ENCODE measurements at places on chromosomes 7 and 10. TPM values are rescaled to one million over a fixed set of nuclear protein-coding genes. Genes with fewer than 3 reads are reported as not detected.
A peak's percentile ranks its signal among the peaks of the same experiment; 100 is the strongest.

ACTR3C gene
- 6.4 TPM for total RNA-seq

LAMB1 gene
- total RNA-seq = 144 TPM

CDC14C gene
- total RNA-seq = not detected

CYP2C9 gene
- 4.2 TPM for total RNA-seq

AP1S1 gene
- 33.0 TPM for total RNA-seq

PAPSS2 gene
- 20.4 TPM for total RNA-seq

DNA sequence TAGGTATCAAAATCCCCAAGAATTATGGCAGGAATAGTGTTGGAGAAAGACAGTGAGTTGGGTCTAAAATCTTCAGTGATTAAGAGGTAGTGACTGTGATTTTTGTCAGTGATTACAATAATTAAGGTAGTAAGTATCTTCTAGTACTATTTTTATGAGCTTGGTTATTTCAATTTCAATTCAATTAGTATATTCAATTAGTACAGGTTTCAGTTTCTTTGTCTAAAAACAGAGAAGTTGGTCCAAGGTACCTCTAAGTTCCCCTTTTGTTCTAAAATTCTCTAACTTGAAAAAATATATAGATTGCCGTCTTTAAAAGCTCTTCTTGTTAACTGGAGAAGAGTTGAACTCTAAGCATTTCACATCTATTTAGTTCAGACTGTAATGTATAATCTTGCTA lies 82.9 kb downstream of the OTUD1 start:
- H3K27me3 ChIP-seq = no peaks in the 10 kb centered on the region
- no peak overlapping the region for H3K4me3 ChIP-seq
- no peak overlapping the region for H3K27ac ChIP-seq
- no peaks in the 10 kb centered on the region for H3K4me1 ChIP-seq
- no peaks in the 10 kb centered on the region for H3K36me3 ChIP-seq

DNA sequence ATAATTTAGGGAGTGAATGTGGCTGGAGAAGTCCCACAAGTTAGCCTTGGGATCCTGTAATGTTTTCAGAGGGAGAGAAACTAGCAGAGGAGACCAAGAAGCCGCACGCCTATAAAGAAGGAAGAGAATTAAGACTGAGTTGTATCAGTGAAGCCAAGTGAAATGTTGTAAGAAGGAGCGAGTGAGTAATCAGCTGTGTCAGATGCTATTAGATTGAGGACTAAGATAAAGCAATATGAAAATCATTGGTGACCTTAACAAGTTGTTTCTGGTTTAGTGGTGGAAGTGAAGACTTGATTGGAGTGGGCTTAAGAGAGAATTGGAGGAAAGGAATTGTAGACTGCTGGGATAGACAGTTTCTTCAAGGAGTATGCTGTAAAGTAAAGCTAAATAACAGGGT lies 8.8 kb downstream of the CCSER2 start:
- no peak overlapping the region for H3K4me3 ChIP-seq
- DNase-seq = no peak
- H3K27me3 ChIP-seq = no peaks in the 10 kb centered on the region
- no peaks in the 10 kb centered on the region for H3K36me3 ChIP-seq
- peaks cover 37% of the 10 kb centered on the region for H3K4me1 ChIP-seq

DNA sequence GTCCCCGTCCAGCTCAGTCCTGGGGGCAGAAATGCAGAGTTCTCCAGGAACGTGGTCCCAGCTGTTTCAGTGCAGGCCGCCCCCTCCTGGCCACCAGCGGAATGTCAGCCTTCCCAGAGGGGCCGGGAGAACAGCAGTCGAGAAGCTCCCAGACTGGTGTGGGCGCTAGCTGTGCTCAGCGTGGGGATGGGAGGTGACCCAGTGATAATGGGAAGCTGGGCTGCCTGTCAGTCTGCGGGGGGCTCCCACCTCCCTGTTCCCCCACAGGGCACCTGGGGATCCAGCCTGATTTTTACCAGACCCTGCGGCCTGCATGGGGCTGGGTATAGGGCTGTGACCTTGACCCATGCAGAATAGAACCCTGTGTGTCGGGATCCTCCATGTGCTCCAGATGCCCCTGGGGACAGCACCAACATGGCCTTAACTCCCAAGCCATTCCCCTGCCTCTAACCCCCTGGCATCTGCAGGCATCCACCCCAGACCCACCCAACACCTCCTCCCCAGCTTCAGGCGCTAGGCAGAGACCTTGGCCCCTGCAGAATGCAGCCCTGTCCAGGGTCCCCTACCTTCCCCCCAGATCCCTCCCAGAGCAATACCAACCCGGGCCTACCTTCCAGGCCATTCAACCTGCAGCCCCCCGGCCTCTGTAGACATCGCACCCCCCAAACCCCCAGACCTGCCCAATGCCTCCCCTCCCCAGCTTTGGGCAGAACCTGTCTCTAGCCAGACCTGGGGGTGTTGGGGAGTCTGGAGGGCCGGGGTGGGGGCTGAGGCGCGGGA lies 880 bp upstream of the ELN start:
- peak overlapping the region; percentile 82 for H3K4me3 ChIP-seq
- peaks cover 10% of the 10 kb centered on the region for H3K36me3 ChIP-seq
- H3K4me1 ChIP-seq = peaks cover 32% of the 10 kb centered on the region
- no peaks in the 10 kb centered on the region for H3K27me3 ChIP-seq
- H3K27ac ChIP-seq = peak overlapping the region; percentile 98

- DNase-seq = no peak
- H3K27me3 ChIP-seq = no peaks in the 10 kb centered on the region
- H3K36me3 ChIP-seq = no peaks in the 10 kb centered on the region
- peaks cover 3% of the 10 kb centered on the region for H3K4me1 ChIP-seq
Measured at GRCh38 chr7:112887337-112887736, 97.1 kb upstream of the TMEM168 start.

DNA sequence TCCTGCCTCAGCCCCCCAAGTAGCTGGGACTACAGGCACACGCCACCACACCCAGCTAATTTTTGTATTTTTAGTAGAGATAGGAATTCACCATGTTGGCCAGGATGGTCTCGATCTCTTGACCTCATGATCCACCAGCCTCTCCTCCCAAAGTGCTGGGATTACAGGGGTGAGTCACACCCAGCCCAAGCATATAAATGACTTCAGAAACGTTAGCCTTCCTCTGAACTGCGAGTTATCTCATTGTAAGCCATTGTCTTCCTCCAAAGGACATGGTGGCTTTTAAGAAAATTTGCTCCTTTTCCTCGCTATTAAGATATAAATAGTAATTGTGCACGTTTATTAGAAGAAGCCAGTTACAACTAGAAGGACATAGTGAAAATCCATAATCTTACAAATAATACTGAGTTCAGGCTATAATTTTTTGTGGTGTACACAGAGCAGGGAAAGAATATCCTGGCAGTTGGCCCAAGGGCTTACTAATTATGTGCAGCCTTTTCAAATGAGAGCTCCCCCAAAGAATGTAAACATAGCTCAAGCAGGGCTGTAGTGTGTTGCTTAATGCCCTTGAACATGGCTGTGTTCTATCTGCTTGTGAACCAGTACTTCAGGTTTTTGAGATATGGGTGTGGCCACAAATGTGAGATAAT lies 495.8 kb downstream of the PARD3 start:
- H3K27me3 ChIP-seq = no peaks in the 10 kb centered on the region
- no peak for DNase-seq
- H3K4me1 ChIP-seq = no peaks in the 10 kb centered on the region
- H3K27ac ChIP-seq = no peak overlapping the region
- H3K36me3 ChIP-seq = no peaks in the 10 kb centered on the region

DNA sequence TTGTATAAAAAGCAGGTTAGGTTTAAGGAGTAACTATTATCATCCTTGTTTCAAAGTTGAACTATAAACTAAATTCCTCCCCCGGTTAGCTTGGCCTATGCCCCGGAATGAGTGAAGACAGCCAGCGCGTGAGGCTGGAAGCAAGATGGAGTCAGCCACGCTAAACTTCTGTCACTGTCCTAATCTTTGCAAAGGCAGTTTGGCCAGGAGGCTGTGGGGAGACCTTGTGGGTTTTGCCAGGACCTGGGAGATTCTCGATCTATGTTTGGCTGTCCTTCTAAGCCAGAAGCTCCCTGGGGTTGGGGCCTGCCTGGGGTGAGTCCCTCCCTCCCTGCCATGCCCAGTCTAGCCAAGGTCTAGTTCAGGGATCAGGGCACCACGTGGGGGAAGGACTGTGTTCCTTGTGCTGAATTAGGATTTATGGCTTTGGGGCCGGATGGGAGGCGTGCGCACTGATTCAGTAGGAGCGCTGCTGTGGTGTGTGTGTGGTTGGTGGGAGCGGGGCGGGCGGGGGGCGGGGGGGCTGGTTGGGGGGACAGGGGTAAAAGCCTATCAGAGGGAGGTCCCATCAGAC lies 871 bp upstream of the GTF2IRD1 start:
- no peak overlapping the region for H3K27ac ChIP-seq
- H3K36me3 ChIP-seq = no peaks in the 10 kb centered on the region
- H3K4me1 ChIP-seq = peaks cover 8% of the 10 kb centered on the region
- H3K4me3 ChIP-seq = peak overlapping the region; percentile 94
- DNase-seq = no peak
- no peaks in the 10 kb centered on the region for H3K27me3 ChIP-seq

GRCh38 chr10:36195364-36195763 lies 553.3 kb upstream of the FZD8 start:
- no peaks in the 10 kb centered on the region for H3K36me3 ChIP-seq
- H3K27ac ChIP-seq = no peak overlapping the region
- no peak for DNase-seq
- H3K4me1 ChIP-seq = no peaks in the 10 kb centered on the region
- H3K4me3 ChIP-seq = no peak overlapping the region

GRCh38 chr10:24642921-24643678 lies 80.6 kb downstream of the ARHGAP21 start:
- no peaks in the 10 kb centered on the region for H3K36me3 ChIP-seq
- H3K27me3 ChIP-seq = no peaks in the 10 kb centered on the region
- peaks cover 11% of the 10 kb centered on the region for H3K4me1 ChIP-seq
- H3K27ac ChIP-seq = no peak overlapping the region
- no peak overlapping the region for H3K4me3 ChIP-seq
- no peak for DNase-seq

GRCh38 chr7:22354462-22354861 lies 2.5 kb downstream of the RAPGEF5 start:
- no peak for DNase-seq
- H3K4me1 ChIP-seq = no peaks in the 10 kb centered on the region
- H3K4me3 ChIP-seq = no peak overlapping the region
- H3K36me3 ChIP-seq = no peaks in the 10 kb centered on the region
- no peaks in the 10 kb centered on the region for H3K27me3 ChIP-seq

GRCh38 chr10:75766106-75766505 lies 334.7 kb downstream of the LRMDA start:
- H3K27ac ChIP-seq = no peak overlapping the region
- no peaks in the 10 kb centered on the region for H3K4me1 ChIP-seq
- no peaks in the 10 kb centered on the region for H3K36me3 ChIP-seq
- DNase-seq = no peak
- no peak overlapping the region for H3K4me3 ChIP-seq
- H3K27me3 ChIP-seq = no peaks in the 10 kb centered on the region

DNA sequence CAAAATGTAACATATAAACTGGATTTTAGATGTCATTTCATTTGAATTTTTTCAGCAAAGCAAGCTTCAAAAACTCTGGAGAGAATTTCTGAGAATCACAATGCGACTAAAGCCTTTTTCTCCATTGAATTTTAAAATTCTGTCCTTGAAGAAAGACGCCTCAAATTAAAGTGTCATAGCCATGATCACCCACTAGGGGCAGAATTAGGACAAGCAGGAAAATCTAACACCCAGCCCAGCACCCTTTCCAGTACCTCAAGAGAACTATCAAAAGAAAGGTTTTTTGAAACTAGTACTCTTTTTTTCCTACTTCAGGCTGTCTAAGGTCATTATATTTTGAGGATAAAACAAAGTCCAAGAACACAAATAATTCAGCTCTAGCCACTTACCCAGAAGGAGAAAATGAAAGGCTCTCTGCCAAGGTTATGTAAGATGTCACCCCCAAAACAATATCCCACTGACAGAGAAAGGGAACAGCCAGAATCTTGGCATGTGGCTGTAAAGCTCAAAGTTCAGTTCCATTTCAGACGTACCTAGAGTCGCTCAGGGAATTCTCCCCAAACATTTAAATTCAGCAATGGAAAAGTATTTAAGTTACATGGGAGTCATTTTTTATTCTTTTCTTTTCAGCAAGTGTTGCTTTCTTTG lies 299.4 kb downstream of the SNX13 start:
- H3K27ac ChIP-seq = no peak overlapping the region
- H3K4me3 ChIP-seq = no peak overlapping the region
- H3K27me3 ChIP-seq = no peaks in the 10 kb centered on the region
- no peaks in the 10 kb centered on the region for H3K36me3 ChIP-seq
- DNase-seq = no peak

DNA sequence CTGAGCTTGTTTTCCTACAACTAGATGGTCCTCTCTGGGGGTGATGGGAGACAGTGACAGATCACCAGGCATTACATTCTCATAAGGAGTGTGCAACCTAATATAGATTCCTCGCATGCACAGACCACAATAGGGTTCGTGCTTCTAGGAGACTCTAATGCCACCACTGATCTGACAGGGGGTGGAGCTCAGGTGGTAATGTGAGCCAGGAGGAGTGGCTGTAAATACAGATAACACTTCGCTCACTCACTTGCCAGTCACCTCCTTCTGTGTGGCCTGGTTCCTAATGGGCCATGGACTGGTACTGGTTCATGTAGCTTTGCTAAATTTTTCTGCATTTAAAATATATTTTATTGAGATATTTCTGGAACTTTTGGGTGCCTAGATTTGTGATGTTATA lies 202.3 kb upstream of the ZNF32 start:
- no peak overlapping the region for H3K27ac ChIP-seq
- H3K27me3 ChIP-seq = no peaks in the 10 kb centered on the region
- peaks cover 11% of the 10 kb centered on the region for H3K4me1 ChIP-seq
- no peak overlapping the region for H3K4me3 ChIP-seq
- DNase-seq = no peak
- H3K36me3 ChIP-seq = no peaks in the 10 kb centered on the region

- no peaks in the 10 kb centered on the region for H3K4me1 ChIP-seq
- H3K27me3 ChIP-seq = no peaks in the 10 kb centered on the region
- H3K27ac ChIP-seq = no peak overlapping the region
- DNase-seq = no peak
Measured at GRCh38 chr10:92475357-92475868, 98.5 kb downstream of the IDE start.

DNA sequence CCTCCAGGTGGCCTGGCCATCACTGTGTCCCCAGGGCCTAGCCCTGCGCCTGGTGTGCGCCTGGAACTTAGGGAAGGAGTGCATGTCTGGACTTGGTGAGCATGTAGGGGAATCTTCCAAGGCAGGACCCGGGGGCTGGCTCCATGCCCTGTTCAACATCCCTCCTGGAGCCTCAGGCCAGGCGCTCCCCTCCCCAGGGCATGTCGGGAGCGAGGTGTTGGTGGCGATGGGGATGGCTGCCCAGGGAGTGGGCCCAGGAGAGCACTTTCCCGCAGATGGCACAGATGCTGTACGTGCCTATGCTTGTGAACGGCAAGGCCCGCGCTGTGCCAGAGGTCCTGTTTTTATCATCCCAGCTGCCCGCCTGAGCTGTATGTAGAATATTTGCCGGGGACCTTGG lies 55.0 kb downstream of the CDH23 start:
- no peaks in the 10 kb centered on the region for H3K4me1 ChIP-seq
- H3K4me3 ChIP-seq = no peak overlapping the region
- no peak for DNase-seq
- H3K27me3 ChIP-seq = no peaks in the 10 kb centered on the region

GRCh38 chr7:55192723-55193122 lies 172.4 kb upstream of the LANCL2 start:
- H3K27me3 ChIP-seq = no peaks in the 10 kb centered on the region
- no peaks in the 10 kb centered on the region for H3K4me1 ChIP-seq
- no peak overlapping the region for H3K27ac ChIP-seq
- H3K4me3 ChIP-seq = no peak overlapping the region
- no peak for DNase-seq
- H3K36me3 ChIP-seq = peaks cover 4% of the 10 kb centered on the region
